Hippocampal formation (tissue), 2 donors: ENCODE measurements at places on chromosomes 12 and 14.

GRCh38 chr12:113359939-113360748 is 1.8 kb downstream of the PLBD2 start:
- no peak for DNase-seq

- DNase-seq = no peak
Observed at GRCh38 chr14:59292921-59293534, 104.6 kb downstream of the DAAM1 start.

GRCh38 chr12:115348301-115348700 is 664.3 kb upstream of the TBX3 start:
- DNase-seq = no peak

DNA sequence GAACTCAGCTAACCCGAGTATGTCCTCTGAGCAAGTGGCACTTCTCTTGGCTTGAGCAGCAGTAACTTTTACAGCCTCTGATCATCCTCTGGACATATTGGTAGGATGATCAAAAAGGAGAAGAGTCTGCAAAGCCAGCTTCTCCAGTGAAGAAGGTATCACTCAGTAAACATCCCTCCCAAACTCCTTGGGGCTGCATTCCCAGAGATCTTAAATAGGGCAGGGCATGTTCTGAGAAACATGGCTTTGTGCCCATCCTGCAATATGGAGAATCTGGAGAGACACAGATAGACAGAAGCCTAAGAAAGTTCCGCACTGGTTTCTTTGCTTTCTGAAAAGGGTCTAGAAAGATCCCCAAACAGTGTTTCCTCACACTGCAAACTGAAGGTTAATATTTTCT is 65.4 kb downstream of the RBM19 start:
- no peak for DNase-seq

DNA sequence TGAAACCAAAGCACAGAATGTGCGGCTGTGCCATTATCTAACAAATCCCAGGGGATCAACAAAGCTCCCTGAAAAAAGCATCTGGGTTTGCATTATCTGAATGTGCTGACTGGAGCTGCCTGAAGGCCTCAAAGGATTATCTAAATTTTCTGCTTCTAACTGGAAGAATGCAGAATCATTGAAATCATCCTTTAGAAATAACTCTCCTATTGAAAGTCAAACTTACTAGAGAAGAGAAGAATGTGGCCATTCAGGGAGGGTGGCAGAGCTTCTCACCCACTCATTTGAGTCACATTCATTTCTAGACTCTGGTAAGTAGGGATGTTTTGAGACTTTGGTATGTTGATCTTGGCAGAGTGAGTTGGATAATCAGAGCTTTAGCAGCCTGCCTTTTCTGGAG is 220.6 kb upstream of the RGS6 start:
- DNase-seq = no peak

DNA sequence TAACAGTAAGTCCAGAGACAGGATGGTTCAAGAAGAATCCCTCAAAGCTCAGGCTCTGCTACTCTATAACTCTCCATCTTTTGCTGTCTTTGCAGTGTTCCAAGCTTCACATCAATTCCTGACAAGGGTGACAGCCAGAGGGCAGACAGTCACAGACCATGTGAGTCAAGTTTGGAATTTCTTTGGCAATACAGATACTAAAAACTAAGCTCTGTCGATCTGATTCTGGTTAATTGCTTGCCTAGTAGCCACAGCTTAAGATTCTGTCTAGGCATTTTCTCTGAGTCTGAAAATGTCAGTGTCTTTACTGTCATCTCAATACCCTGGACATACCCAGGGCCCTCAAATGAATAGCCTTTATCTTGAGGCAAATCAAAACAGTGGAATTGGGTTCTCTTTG is 153.7 kb downstream of the CEP128 start:
- DNase-seq = no peak

DNA sequence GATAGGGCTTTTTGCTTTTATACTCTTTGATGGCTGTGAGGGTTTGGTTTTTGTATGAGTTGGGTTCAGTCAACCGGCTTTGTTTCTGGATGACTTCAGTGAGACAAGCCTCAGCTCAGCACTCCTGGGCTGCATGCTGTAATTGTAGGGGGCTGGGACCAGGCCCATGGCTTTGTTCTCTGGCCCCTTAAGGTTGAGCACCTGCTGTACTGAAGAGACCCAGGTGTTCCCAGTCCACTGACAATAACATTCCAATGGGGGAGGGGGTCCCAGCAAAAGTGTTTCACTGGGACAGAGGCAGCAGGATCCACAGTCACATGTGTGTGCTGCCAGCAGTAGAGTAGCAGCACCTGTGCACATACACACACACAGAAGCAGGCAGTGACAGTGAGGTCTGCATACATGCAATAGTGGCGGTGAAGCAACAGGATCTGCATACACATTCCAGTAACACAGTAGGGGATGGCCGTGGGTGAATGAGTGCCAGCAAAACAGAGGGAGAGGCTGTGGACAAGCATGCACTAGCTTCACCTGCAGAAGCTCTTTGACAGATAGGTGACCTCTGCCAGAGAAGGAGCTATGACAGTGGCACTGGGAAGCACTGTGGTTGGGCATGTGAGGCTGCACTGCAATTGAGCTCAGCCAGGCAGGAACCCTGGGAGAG is 240.4 kb downstream of the ASCL1 start:
- DNase-seq = no peak

DNA sequence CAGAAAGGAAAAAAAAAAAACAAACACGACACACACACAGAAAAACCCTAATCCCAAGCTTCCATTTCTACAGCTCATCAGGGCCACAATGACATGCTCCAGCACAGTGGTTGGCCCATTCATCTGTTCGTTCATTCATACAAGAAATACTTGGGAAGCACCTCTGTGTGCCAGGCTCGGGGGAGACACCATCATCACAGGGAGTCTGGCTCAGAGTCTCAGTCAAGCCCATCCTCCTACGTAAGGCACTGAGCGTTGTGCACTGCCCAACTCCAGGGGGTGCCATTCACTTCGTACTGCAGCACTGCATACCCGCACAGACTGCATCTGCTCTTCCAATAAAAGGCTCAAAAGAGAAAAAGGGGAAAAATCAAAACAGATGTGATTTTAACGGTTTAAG is 15.3 kb downstream of the VPS37B start:
- peak; percentile 76 for DNase-seq

DNA sequence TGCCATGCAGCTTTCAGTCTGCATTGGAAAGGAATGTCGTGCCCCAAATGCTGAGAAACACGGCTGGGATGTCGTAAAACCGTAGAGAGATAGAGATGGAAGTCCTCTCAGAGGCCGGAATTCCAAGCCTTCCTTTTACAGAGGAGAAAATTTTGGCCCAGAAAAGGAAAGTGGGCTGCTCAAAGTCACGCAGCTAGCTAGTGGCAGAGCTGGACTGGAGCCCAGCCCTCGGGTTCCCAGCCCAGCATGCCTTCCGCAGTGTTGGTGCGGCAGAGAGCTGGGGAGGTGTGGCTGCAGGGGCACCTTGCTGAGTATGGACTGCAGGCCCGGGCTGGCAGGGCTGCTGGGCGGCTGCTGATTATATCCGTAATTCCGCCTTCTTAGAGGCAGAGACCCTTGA is 50.3 kb downstream of the KCNA1 start:
- DNase-seq = no peak

GRCh38 chr12:25151476-25151875 is 43.5 kb downstream of the DNAI7 start:
- DNase-seq = no peak

DNA sequence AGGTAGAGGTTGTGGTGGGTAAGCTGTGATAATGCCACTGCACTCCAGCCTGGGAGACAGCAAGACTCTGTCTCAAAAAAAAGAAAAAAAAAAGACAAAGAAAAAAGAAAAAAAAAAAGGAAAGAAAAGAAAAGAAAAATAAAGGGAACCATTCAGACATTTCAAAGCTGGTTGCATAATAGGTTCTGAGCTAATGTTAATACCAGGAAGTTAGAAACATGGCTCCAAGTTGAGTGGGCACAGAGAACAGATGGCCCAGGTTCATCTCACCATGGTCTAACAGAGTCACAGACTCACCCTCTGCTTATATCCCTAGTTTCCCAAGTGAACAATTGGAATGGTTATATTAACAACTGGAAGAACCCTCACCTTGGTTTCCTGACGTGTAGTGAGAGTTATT is 17.4 kb upstream of the ZDHHC17 start:
- DNase-seq = no peak

DNA sequence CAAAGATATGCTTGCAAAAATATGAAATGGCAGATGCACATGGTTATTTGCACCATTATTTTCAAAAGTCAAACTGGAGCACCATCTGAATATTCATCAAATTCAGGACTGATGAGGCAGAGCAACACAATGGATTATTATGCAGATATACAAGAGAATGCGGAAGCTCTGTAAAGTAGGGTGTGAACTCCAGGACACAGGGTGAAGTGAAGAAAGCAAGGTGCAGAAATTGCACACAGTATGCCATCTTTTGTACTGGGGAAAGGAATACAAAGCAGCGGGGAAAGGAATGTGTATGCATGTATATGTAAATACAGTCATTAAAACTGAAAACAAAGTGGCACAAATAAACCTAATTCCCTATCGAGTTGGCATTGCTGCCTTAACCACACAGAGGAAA is 22.7 kb upstream of the CLEC4E start:
- no peak for DNase-seq

DNA sequence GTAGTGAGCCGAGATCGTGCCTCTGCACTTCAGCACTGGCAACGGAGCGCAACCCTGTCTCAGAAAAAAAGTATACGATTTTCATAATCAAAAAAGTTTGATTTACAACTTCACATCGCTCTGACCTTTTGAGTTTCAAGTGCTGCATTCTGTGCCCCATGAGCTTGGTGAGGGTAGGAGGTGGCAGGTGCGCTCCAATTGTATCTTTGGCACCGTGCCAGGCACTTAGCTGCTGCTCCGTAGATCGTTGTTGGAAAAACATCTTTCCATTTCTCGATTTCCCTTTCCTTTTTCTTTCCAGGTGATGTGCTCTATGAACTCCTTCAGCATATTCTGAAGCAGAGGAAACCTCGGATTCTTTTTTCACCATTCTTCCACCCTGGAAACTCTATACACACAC is 203.7 kb downstream of the ETV6 start:
- no peak for DNase-seq

DNA sequence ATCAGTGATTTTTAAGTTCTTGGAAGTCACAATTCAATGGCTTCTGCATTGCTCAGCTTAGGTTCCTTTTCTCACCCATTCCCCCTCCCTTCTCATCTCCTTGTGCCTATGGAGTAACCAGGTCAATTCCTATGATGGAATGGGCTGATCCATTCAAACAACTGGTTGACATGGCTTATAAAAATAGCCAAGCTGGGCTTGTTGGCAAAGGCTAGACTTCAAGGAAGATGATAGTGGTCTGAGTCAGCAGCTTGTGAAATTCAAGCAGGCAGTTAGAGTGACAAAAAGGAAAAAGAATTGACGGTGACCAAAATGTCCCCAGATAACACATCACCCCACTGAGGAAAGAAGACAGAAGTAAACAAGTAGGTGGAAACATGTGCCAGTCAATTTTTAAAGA is 119.9 kb upstream of the PCED1B start:
- no peak for DNase-seq

GRCh38 chr12:132036063-132036683 is 86.4 kb downstream of the EP400 start:
- DNase-seq = no peak

DNA sequence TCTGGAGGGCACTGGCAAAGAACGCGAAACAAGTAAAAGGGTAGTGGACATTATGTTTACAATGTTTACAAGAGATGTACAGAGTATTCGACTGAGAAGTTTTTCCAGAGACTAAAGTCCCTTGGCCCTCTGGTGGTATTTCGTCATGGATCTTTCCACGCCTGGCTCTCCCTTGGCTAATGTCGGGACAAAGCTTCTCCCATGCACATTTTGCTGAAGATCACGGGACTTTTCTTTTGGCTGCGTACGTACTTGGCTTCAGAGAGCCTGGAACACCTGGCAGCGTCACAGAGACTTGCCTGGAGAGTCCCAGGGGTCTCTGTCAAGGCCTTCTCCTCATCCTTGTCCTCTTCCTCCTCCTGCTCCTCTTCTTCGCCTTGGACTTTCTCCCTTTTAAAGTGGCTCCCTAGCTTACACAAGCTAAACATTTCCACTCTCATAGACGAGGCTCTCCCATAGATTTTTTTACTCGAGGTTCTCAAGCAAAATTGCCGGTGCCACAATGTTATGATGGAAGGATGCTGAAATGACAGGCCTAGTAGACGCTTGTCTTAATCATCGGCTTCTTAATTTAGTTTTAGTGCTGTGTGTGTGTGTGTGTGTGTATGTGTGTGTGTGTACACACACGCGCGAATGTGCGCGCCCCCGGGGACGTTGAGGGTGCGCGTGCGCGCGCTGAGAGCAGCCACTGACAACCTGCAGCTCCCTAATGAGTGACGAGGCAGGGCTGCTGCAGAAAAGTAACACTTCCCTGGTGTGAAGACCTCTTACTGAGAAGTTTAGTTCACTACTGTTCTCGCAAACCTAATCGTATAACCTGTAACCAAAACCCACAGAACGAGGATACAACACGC is 4.9 kb upstream of the FOXG1 start:
- no peak for DNase-seq

GRCh38 chr12:107684990-107685359 is 624 bp upstream of the PWP1 start:
- no peak for DNase-seq

DNA sequence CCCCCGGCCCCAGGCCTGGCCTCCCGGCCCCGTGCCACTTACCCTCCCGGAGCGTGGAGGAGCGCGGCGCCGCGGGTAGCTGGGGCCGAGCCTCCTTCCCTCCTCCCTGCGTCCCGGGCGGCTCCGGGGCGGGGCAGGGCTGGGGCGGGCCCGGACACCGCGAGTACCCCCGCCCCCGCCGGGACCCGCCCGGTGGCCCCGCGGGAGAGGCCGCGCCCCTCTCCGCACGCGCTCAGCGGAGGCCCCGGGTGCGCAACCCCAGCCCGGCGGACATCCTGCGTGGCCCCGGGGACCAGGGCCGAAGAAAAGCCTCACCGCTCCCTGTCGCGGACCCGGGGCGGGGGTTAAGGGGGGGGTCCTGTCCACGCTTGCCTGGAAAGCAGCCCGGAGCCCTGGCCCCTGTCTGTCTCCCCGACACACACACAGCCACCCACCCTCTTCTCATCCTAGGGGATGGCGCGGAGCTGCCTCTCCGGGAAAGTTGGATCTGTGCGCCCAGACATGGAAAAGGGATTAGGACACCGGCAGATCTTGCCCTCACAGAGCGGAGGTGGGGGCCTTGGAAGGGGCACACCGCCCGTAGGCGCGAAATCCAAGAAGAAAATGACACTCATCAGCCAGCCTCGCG is at the start of gene SYNE3:
TSS of gene SYNE3 (minus strand) at position 97 of the 628 bp plus-strand sequence. CDS start 40,829 bp downstream, outside the sequence.
- DNase-seq = no peak

DNA sequence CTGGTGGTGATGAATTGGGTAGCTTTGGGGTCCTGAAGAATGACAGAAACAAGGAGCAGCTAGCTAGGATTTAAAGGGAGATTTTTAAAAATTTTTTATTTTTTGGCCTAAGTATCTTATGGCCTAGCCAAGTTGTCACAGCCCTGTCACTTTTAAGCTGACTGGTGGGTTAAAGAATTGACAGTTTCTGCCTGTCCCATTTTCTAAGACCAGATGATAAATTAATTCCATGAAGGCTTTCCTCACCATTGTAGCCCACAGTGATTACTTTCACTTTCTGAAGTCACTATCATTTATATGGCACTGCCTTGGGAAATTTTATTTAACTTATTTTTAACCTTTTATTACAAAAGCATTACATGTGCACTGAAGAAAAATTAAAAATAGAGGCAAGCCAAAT is 43.2 kb downstream of the BICDL1 start:
- no peak for DNase-seq
